ENCODE measurements at places on chromosomes 6 and 20. TPM values are rescaled to one million over a fixed set of nuclear protein-coding genes. Genes with fewer than 3 reads are reported as not detected.

Gene ZBP1
- not detected for total RNA-seq

Gene ZNF341
- 6.2 TPM for total RNA-seq

Gene DZANK1
- 6.7 TPM for total RNA-seq

DNA sequence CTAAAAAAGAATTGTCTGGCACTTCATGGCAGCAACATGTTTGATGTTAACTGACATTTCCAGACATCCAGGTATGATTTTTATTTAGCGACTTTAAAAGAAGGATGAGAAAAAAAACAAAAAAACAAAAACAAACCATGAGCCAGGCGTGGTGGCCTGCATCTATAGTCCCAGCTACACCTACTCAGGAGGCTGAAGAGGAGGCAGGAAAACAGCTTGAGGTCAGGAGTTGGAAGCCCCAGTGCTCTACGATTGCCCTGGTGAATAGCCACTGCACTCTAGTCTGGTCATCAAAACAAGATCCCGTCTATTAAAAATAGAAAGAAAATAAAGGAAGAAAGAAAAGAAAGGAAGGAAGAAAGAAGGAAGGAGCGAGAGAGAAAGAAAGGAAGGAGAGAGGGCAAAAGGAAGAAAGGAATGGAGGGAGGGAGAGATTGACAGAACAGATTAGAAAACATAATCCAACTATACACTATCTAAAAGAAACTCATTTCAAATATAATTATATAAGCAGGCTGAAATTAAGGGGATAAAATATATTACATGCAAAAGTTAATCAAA, 141.6 kb downstream of the TRIM27 start:
- peaks cover 49% of the 10 kb centered on the region for H3K4me1 ChIP-seq
- peak overlapping the region; percentile 12 for H3K4me3 ChIP-seq
- no peak for DNase-seq
- H3K27me3 ChIP-seq: peaks cover 100% of the 10 kb centered on the region

DNA sequence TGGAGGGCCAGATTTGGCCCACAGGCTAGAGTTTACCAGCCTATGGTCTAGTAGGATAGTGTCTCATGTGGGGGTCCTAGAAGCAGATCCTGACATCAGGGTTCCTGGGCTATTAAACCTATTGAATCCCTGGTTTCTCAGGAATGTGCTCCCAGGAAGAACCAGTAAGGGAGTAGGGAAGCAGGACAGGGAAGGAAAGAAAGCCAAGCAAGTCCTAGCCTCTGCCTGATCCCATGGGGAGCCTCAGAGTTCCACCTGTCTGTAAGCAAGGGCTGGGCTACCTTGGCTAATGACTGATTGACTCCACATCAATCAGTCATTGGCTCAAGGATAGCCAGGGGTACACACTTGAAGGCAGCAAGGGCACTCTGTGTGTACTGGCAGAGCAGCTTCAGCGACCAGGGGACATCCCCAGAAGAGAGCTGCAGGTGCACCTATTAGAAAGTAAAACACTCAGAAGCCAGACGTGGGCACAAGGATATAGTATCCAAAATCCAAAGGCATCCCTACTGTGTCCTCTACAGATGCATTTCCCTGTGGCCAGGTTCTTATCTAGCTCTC, 309.5 kb downstream of the TSHZ2 start:
- H3K27ac ChIP-seq: no peak overlapping the region
- no peaks in the 10 kb centered on the region for H3K27me3 ChIP-seq
- no peaks in the 10 kb centered on the region for H3K36me3 ChIP-seq

GRCh38 chr6:17354700-17355403, 38.5 kb upstream of the CAP2 start:
- no peaks in the 10 kb centered on the region for H3K4me1 ChIP-seq
- no peaks in the 10 kb centered on the region for H3K27me3 ChIP-seq
- H3K4me3 ChIP-seq: no peak overlapping the region
- no peaks in the 10 kb centered on the region for H3K36me3 ChIP-seq
- no peak for DNase-seq
- no peak overlapping the region for H3K27ac ChIP-seq

GRCh38 chr6:151502499-151502898, 8.7 kb downstream of the CCDC170 start:
- no peak overlapping the region for H3K27ac ChIP-seq
- no peaks in the 10 kb centered on the region for H3K27me3 ChIP-seq
- no peak for DNase-seq
- peaks cover 13% of the 10 kb centered on the region for H3K4me1 ChIP-seq

All from GM23338 (cell line).